ENCODE measurements at places on chromosomes 2 and 18.

DNA sequence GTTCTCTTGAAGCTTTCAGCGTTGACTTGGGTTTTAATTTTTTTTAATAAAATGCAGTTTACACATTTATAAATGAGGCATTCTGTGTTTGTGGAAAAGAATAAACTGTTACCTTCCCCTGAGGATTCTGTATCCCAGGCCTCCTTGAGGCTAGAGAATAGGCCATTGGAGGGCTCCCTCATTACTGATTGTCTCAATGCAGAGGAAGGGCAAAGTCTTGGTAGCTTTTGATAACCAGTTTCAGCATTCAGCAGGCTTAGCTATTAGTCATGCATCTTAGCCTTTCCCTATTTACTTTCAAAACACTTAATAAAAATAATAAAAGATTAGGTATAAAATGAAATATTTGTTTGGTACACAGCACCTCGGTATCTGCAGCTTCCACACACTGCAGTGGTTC lies 58.1 kb upstream of the OTX1 start:
- no peak for DNase-seq

- DNase-seq: no peak
Observed at GRCh38 chr2:28639092-28639691, 112.4 kb upstream of the PPP1CB start.

GRCh38 chr2:203400805-203401585 lies 72.8 kb downstream of the ABI2 start:
- DNase-seq: no peak

GRCh38 chr18:11994336-11994702 lies 13.0 kb downstream of the IMPA2 start:
- DNase-seq: no peak

DNA sequence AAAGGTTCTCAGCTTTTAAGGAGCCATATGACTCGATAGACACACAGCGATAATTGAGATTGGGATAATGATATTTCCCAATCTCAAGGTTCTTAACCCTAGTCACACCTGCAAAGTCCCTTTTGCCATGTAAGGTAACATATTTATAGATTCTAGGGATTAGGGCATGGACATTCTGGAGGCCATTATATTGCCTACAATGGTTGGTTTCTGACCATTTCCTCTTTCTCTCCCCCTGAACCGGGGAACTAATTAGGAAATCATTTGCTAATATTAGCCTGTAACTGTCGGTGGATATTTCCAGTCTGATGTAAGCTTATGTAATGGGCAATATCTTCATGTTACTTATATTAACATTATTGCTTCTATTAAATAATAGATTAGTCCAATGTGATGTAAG lies 40.8 kb upstream of the ARHGAP15 start:
- no peak for DNase-seq

GRCh38 chr18:69838620-69839411 lies 108.9 kb downstream of the CD226 start:
- no peak for DNase-seq

- DNase-seq: no peak
Observed at GRCh38 chr18:74524097-74524496, 10.2 kb upstream of the CNDP1 start.

- no peak for DNase-seq
Observed at GRCh38 chr18:36702401-36703013, 126.3 kb downstream of the TPGS2 start.

DNA sequence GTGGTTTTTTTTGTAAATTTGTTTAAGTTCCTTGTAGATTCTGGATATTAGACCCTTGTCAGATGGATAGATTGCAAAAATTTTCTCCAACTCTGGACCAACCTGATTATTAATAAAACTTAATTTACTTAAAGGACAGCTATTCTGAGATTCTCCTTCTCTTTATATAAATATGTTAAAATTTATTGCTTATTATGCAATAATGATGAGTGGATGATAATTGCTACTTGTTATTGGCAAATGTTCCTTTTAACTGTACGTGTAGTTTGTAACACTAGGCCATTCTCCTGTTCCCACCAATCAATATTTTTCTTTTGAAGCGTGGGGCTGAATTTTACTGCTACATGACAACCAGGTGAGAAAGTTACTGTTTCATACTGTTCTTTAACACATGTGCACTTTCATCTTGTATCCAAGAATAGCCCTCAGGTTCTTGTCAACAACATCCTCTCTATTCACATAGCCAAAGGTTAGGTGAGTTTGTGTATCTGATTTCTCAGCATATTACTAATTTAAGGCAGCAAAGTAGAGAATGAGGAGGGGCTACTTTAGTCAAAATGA lies 16.6 kb upstream of the STK17B start:
- DNase-seq: no peak

GRCh38 chr18:3265564-3266033 lies 3.7 kb downstream of the MYL12B start:
- no peak for DNase-seq

DNA sequence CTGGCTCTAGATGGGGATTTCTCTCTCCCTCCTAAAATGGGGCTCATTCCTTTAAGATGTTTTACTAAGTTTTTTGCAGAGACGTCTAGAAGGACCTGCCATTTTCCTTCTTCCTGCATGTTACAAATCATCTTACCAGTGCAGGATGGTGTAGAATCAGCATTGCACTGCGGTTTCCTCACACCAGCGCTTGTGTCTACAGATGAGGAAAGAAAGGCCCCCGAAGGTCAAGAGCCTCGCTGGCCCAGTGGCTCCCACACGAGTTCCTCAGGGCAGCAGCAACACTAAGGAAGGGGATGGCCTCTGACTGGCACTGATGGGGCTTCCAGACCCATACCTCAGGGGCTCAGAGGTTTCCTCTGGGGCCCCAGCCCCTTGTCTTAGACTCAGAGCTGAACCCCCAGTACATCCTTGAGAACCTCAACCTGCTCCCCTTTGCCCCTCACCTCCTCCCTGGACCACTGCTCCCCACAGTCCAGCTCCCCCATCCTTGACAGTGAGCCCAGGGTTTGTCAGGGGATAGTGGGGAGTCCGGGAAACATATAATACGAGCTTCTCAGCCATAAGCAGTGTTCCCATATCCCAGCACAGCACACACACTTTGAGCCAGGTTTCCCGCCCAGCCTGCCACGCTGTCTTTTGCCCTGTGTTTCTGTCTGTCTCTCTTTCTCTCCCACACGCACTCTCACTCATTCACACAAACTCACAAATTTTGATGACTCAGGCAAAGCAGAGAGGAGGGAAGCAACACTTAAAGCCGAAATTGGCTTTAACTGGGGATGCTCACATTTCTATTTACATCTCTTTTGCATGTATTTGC lies 29.4 kb downstream of the ZFP36L2 start:
- DNase-seq: no peak

DNA sequence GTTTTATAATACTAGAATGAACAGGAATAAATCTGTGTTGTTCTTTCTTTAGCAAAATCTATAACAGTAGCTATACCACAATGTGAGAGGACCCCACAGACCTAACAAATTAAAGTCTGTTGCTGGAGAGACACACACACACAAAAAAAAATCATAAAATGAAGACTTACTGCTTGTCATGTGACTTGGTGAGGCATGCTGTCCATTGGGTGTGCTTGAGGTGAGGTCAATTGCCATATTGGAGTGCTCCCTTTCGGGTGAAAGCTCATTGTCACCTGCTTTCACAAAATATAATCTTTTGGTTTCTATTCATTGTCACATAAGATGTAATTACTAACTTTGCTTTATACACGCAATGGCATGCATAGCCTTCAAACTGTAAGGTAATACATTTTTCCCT lies 3.9 kb downstream of the IKZF2 start:
- DNase-seq: peak; percentile 9

- DNase-seq: no peak
Observed at GRCh38 chr2:223654384-223654915, 52.3 kb upstream of the SCG2 start.

DNA sequence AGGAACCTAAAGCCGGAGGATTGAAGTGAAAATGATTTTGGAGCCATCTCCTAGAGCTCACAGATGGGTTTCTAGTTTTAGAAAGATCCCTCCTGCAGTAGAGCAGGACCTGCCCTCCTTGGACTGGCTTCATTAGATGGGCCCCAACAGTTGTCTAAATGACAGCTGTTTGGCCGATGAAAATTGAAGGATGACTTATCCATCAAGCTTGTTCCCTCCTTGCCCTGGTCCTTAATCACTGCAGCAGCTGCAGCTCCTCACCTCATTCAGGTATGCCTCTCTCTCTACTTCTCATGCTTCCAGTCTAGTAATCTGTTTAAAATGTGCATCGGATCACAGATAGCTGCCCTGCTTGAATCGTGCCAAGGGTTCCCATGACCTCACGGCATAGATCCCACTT lies 677.6 kb downstream of the BCL11A start:
- DNase-seq: no peak

DNA sequence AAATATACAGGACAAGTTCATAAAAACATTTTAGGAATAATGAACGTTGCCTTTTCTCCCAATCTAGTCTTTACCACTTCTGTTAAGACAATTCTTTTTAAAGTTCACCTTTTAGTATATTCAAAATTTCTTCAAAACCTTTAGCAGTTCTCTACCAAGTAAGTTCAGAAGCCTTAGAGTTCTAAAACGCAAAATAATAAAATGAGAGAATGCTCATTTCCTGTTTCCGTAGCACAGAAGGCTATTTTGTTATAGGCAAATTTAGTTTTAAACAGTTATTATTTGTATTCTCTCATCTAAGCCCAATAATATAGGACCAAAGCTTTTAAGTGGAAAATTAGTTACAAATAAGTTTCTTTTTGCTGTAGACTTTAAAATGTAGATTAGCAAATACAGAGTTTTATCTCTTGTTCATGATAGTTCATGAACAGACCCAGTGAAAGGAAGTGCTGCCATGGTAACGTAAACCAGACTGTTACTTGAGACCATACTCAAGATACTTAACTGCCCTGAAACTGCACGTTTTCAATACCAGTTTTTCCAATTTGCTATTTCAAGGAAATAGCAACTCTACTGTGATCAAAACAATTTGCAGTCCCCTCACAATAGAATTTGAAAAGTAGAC lies 173.1 kb upstream of the STON1 start:
- peak; percentile 11 for DNase-seq

GRCh38 chr2:181172676-181173075 lies 192.3 kb downstream of the UBE2E3 start:
- DNase-seq: no peak

DNA sequence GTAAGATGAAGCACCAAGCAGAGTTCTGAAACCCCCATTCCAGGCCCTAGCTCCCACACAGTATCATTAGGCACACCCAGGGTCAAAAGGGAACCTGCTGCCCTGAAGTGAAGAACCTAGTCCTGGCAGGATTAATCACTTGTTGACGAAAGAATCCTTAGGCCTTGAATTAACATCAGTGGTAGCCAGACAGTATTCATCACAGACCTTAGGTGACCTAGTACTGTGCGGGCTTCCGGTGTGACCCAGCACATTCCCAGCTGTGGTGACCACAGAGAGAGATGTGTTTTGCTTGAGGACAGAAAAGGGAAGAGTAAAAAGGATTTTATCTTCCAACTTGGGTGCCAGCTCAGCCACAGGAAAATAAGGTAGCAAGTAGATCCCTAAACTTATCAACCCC lies 1071.4 kb upstream of the FAM98A start:
- no peak for DNase-seq

- no peak for DNase-seq
Observed at GRCh38 chr18:3345885-3346284, 84.0 kb downstream of the MYL12B start.

- DNase-seq: no peak
Observed at GRCh38 chr2:239203443-239204135, 197.2 kb downstream of the HDAC4 start.

GRCh38 chr18:63273222-63273927 lies 46.2 kb downstream of the BCL2 start:
- DNase-seq: no peak

DNA sequence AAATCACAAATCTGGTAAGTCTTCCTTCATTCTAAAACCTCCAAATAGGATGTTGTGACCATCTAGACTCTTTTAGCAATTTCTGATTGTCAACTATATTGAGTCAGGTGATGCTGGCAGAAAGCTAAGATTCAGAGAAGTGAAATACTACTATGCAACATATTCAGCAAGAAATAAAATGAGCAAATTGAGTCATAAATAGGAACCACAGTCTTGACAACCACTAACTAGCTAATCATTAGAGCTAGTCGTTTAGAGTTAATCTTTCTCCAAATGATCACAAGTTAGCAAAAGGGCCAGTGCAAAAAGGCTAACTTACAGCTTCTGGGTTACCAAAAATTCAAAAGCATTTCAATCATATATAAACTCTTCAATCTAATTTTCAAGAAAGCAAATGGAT lies 54.5 kb downstream of the ROCK1 start:
- DNase-seq: no peak

GRCh38 chr18:58106289-58107070 lies 62.5 kb downstream of the NEDD4L start:
- DNase-seq: no peak

GRCh38 chr2:101949304-101949703 lies 42.5 kb upstream of the IL1R2 start:
- no peak for DNase-seq

DNA sequence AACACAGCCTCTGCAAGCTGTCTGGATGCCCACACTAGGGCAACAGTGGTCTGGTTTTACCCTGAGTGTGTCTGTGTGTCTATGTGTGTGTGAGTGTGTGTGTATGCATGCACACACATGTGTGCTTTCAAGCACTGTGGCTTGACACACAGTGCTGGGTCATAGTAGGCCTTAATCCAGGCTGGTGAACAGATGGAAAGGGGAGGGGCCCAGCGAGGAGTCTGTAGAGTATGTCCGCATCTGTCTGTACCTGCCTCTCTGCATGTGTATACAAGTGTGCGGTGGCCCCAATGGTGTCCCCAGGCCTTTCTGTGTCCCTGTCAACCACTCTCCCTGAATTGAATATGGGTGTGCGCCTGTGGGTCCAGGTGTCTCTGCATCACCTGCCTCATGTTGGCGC lies 9.3 kb upstream of the KCNIP3 start:
- DNase-seq: no peak

- no peak for DNase-seq
Observed at GRCh38 chr2:67612576-67613042, 215.5 kb downstream of the ETAA1 start.

DNA sequence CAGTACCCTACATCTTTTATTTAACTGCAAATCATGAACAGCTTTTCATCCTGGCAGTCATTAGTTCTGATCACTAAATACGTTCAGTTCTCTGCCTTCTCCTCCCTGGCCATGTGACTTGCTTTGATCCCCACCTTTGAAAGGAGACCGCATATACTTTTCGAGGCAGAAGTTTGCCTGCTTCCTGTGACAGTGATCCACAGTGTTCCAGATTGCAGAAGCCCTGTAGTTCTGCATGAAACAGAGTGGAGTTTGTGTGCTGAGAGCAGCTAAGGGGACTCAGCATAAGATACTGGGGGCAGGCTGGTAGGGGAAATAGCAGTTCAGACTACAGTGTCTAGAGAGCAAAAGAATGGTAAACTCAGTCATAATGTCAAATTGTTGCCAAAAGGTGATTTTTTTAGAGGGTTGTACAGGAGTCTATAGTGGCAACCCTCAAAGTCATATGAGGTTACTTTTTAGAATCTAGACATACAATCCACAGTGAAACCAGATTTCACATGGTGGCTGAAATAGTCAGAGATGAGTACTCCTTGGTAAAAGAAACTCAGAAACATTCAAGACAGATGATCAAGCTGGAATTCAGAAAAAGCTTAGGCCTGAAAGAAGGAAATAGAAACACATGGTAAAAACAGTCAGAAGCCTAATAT lies 1800.4 kb upstream of the CELF4 start:
- DNase-seq: no peak

- DNase-seq: no peak
Observed at GRCh38 chr2:43123028-43123427, 103.4 kb downstream of the ZFP36L2 start.

Measured in effector CD4-positive, alpha-beta T cell (primary cell).